ENCODE measurements at places on chromosomes 1 and 21.

- DNase-seq: no peak
These were observed 18.3 kb upstream of the UAP1 start for GRCh38 chr1:162543228-162543627.

DNA sequence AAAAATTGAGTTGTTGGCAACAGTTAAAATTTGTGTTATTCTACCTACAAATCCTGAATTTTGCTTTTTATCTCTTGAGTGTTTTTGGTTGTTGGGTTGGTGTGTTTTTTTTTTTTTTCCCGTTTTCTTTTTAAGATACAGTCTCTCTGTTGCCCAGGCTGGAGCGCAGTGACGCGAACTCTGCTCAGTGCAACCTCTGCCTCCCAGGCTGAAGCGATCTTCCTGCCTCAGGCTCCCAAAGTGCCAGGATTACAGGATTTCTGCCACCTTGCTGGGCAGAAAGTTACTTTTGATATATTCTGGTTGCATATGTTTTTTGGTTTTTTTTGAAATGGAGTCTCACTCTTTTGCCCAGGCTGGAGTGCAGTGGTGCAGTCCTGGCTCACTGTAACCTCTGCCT is 4.2 kb downstream of the PCNT start:
- DNase-seq: no peak

DNA sequence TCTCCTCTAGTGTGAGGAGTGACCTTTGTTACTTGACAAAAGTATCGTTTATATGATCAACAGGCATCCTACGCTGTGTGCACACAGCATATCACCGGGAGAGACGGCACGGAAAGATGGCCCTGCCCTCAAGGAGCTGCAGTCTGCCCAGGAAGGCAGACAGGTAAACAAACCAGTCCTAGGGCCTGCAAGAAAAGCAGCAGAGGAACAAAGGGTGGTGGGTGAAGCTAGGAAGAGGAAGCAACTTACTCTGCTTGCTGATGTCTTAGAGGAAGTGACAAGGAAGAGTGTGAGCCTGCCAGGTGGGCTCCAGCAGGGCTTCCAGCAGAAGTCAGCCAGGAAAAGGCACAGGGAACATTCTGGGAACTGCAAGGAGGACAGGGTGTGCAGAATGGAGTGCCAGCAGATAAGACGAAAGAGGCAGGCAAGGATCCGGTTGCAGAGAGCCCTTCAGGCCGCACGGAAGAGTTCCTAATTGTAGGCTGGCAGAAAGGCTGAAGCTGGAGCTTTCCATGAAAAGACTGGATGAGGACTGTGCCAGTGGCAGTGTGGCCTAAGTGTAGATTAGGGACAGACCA is 106.7 kb downstream of the SLC45A1 start:
- DNase-seq: no peak

DNA sequence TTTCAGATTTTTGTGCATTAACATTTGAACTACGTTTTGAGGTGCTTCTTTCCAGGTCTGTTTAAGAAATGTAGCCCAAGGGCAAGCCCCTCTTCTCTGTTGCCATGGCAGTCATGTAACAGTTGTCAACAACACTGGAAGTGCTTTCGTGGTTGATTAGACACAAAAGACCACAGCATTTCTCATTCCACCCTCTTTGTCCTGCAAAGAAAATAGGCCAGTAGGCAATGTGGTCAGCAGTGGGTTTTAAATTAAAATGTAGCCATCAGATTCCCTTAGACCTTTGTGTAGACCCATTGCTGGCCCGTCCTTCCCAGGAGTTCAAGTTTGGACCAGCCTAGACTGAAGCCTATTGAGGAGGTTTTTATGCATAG is 35.4 kb downstream of the VANGL1 start:
- DNase-seq: no peak

DNA sequence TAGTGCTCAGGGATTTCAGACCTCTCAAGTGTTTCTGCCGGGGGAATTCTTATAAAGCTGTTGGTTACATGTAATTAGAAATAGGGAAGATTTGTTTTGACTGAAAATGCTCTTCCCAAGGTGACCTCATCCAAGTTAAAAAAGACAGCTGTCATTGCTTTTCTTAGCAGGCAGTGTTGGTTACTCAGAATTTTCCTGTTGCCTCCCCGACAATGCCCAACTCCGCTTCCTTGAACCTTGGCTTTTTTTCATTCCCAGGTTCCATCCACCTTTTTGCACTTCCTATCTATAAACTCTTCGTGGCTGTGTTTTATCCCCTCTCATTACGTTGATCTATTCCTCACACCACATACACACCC is 825 bp upstream of the DPH5 start:
- DNase-seq: no peak

DNA sequence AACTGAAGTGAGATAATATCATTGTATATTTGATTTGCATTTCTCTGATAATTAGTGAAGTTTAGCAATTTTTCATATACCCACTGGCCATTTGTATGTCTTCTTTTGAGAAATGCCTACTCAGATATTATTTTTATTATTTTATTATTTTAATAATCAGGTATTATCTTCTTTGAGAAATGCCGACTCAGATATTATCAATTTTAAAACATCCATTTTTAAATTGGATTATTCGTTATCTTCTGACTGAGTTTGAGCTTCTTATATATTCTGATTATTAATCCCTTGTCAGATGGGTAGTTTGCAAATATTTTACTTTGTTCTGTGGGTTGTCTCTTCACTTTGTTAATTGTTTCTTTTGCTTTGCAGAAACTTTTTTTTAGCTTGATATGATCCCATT is 37.7 kb downstream of the KMO start:
- no peak for DNase-seq

- no peak for DNase-seq
These were observed 2.0 kb downstream of the CAPN9 start for GRCh38 chr1:230749150-230749549.

DNA sequence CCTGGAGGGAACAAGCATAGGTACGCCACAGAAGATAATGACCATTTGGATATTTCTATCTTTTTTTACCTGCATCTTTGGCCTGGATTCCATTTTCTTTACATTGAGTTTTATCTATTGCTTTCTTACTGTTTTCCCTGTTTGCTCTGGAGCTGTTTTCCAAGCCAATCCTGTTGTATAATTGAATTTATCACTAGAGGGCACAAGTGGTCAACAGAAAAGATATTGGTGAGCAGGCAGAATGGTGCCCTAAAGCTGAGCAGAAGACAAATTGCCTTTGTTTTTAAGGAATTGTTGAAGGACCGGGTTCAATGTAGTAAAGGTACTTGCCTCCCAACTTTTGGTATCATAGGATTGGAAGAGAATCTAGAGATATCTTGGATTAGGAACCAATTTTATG is 152.8 kb downstream of the PPP1R12B start:
- DNase-seq: peak; percentile 44

DNA sequence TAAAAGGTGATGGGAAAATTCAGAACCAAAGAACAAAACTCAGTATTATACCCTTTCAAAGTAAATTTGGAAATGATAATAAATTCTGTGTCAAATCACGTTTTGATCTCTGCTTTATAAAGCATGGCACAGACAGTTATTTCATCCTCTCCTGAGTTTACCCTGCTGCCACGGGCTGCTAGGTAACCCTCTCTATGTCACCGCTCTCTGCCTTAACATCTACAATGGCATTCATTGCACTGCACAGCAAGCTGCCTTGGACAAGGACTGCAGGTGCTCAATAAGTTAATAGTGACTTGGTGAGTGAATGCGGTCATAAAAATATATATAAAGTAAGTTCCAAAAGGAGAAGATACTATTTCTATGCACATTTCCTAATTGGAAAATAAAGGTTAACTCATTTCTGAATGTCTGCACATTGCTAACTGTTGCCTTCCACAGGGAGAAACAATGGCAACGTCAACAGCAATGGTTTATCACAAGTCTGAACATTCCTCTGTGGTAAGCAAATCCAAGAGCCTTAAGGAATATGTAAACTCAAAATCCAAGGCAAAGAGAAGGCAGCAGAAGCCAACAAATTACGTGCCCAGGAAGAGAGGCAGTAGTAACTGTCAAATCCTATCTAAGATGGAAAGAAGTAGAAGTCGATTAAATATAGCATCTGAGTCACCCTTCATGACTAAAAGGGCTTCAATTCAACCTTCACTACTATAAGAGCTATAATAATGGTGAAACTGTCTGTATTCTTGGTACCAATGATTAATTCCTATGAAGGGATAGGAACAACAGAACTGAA is 19.4 kb downstream of the FYB2 start:
- DNase-seq: peak; percentile 23

- no peak for DNase-seq
These were observed 14.0 kb downstream of the LBR start for GRCh38 chr1:225413708-225414375.

DNA sequence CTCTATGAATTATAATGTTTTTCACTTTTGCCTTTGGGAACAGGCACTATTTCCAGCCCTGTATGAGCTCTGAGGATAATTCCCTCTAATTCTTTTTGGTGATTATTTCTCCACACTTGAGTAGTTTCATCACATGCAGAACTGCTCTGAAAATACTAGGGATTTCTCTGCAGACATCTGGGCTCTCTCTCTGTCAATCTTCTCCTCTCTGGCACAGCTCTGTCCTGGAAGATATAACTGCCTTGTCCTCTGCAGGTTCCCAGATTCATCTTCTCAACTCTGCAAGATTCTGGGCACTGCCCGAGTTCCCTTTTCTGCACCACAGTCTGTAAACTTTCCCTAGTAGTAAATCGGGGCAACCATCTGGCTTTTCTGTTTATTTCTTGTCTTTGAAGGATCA is 131.3 kb upstream of the FMN2 start:
- no peak for DNase-seq

DNA sequence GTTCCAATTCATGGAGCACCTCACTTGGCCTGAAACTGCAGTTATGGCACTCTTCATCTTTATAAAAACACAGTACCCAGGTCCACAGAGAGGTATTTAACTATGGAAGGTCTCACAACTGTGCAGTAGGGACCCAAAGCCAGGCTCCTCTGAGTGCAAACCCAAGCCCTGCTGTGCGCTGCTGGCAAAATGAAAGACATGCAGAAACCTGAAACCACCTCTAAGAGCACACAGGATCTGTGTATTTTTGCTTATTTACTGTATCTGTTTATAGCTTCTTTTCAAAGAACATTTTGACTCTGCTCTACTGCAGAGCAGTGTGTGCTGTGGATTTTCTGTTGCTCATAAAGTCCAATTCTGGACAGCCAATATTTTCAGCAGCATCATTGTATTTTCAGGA is 166.6 kb downstream of the DSCAM start:
- DNase-seq: no peak

DNA sequence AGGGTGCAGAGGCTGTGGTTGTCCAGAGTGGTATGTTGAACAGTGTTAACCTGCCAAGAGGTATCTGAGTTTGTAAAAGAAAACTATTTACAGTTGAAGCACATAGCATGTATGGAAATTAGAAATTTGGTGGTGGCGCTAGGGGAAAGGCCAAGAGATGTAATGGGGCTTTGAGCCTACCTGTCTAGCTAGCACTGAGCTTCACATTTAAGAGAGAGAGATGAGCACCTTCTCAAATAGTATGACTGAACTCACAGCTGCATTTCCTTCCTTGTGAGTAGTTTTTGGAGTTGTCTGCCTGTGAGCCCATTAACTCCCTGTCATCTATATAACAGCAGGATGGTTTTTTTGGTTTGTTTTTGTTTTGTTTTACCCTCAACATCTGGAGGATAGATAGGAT is 4.0 kb downstream of the CLIC4 start:
- DNase-seq: no peak

GRCh38 chr1:59008599-59009347 is 224.9 kb upstream of the JUN start:
- no peak for DNase-seq

- no peak for DNase-seq
These were observed 37.2 kb upstream of the HNRNPU start for GRCh38 chr1:244901400-244902015.

DNA sequence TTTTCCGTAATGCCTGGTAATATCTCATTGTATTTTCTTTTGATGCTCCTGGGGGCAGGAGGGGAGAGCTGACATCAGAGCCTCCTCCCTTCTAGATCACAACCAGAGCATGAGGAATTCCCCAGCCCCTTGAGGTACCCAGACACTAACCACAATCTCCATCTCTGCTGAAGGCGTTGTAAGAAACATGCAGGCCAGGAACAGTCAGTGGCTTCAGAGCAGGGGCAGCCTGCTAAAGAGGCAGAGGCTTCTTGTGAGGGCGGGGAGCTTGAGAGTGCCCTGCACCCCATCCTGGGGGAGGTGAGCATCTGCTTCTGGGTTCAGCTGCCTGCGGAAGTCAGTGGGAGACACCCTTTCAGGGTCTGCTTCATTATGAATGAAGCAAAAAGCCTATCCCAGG is 19.0 kb downstream of the MAPKAPK2 start:
- no peak for DNase-seq

GRCh38 chr1:243701872-243702271 is 148.2 kb downstream of the AKT3 start:
- no peak for DNase-seq

DNA sequence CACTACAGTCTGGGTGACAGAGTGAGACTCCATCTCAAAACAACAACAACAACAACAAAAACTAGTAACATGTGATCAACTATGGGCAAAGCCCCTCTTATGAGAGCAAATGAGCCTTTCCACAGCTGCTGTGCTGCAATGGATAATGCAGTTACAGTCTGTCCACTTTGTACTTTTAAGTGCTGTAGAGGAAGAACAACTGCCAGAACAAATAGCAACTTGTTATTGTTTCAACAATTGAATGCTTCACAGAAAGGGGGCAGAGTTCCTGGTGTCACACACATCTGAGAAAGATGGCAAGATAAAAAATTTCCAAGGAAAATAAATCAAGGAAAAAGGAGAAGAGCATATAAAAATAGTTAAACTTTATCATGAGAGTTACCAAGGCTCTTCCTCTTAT is 243.6 kb upstream of the DMRTA2 start:
- no peak for DNase-seq

- peak; percentile 8 for DNase-seq
These were observed 764.8 kb downstream of the ADGRL2 start for GRCh38 chr1:82565546-82565945.

GRCh38 chr1:214285610-214286440 is 4.9 kb downstream of the SMYD2 start:
- no peak for DNase-seq

Data from RKO (cell line).